ENCODE measurements at places on chromosomes 6 and 20.

GRCh38 chr6:152018876-152019275 lies 211.4 kb downstream of the ESR1 start:
- no peak for DNase-seq

DNA sequence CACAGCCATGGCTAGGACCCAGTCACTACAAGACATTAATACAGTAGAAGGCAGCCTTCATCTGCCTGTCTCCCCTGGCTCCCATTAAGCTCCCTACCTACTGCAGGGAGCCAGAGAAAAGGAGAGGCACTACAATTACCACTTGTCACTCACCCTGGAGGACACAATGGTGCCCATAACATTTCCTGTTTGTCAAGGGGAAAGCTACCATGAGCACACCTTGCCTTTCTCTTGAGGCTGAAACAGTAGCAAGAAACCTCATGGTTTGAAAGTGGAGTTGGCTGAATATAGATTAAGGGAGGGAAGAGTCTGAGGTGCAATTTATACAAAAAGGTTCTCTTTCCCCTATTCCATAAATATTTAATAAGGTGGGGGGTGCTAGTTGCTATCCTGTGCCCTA lies 27.9 kb downstream of the STK38 start:
- DNase-seq = no peak

DNA sequence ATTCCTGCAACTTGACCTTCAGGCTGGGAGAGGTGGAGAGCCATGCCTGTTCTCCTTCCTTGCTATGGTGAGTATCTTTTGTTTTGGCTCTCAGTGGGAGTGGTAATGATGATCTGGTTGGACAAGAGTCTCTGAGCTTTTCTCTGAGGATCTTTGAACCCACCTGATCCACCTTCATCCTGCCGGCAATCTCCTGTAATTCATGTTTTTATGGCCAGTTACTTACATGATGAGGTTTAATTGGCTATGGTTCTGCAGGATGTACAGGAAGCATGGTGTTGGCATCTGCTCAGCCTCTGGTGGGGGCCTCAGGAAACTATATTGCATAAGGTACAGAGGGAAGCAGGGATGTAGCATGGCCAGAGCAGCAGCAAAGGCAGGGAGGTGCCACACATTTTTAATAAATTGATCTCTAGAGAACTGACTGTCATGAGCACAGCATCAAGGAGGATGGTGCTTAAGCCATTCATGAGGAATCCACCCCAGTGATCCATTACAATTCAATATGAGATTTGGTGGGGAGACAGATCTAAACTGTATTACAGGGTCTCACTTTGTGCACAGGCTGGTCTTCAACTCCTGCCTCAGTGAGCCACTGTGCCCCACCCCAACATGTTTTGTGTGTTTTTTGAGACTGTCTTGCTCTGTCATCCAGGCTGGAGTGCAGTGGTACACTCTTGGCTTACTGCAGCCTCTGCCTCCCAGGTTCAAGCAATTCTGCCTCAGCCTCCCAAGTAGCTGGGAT lies 10.0 kb downstream of the HSPA1B start:
- DNase-seq = no peak

DNA sequence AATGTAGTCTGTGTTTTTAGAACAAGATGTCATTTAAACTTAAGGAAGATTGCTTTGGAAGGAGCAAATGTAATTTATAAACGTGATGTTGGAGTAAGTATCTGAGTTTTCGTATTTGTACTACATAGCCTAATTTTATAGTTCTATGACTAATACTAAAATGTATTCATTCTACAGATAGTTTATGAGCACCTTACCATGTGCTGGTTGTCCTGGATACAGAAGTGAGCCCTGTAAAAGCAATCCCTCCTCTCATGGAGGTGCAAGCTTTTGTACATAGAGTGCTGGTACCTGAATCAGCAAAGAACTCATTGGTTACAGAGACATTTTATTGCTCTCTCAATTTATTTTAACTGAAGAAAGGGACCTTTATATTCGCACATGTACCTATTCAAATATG lies 27.1 kb downstream of the TBPL1 start:
- DNase-seq = peak; percentile 71

DNA sequence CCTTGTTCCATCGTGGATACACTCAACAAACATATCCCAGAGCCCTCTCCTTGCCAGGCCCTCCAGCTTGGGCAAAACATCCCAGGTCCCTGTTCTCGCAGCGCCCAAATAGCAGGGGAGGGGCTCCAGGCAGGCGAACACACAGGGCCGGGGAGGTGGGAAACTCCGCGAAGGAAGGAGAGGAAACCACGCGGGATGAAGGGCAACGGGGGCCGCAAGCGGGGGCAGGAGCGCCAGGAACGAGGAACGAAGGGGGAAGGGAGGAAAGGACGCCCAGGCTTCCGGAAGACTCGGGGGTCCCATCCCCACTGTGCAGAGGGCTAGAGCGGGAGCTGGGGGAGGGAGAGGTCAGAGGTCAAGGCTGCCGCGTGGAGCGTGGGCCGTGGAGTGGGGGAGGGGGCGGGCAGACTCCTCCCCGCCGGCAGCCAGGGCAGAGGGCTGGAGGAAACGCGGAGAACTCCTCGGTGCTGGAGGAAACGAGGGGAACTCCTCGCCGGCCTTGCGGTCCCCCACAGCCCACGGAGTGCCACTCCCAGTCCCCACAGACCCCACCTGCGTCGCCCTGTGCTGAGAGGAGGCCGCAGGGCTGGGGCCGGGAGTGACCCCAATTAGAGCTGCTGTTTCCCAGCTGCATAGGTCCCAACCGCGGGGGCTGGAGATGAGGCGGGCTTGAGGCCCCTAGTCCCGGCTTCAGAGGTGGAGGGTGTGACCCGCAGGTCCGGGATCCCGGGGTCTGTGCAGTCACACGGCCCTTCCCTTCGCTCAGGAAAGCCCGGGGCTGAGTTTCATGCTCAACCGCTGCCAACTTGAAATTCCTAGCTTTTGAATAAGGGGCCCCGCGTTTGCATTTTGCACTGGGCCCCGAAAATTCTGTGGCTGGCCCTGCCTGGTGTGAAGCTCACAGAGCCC lies 1.2 kb upstream of the RBM38 start:
- no peak for DNase-seq

- no peak for DNase-seq
These were observed 207.5 kb downstream of the ZNF217 start for GRCh38 chr20:53385941-53386767.

GRCh38 chr6:78483553-78484197 lies 383.7 kb upstream of the IRAK1BP1 start:
- no peak for DNase-seq

- DNase-seq = no peak
These were observed 16.4 kb upstream of the BMP7 start for GRCh38 chr20:57282670-57283361.

DNA sequence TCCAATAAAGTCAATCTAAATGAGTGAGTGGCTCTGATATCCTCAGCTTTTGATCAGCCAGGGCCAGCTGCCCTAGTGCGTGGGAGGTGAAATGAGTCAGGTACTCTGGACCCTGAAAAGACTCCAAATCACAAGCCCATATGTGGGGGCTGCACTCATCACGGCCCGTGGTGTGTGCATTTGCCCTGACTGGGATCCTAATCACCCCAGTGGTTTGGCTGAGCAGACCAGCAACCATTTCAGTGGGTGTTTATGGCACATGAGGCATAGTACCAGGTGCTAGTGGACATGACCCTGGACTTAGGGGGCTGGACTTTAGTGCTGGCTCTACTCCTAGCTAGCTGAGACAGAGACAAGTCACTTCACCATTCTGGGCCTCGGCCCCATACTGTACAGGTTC lies 39.4 kb downstream of the SCML4 start:
- no peak for DNase-seq

DNA sequence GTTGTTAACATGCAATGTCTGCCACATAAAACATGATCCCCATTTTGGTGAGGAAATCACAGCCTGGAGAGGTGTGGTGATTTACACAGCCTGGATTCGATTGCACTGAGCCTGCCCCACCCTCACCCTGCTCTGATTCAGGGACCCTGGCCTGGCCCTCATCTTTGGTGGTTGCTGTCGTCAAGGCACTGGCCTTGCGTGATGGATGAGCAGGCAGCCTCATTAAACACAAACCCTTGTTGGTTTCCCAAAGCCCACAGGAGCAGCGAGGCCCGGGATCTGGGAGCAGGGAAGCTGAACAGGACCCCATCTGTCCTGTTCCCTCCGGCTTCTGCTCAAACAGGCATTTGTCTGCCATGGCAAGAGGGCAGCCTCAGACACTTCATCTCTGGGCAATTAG lies 70.8 kb downstream of the CHMP4B start:
- no peak for DNase-seq

- DNase-seq = no peak
These were observed 2.0 kb downstream of the ADGRB3 start for GRCh38 chr6:68637071-68637470.

DNA sequence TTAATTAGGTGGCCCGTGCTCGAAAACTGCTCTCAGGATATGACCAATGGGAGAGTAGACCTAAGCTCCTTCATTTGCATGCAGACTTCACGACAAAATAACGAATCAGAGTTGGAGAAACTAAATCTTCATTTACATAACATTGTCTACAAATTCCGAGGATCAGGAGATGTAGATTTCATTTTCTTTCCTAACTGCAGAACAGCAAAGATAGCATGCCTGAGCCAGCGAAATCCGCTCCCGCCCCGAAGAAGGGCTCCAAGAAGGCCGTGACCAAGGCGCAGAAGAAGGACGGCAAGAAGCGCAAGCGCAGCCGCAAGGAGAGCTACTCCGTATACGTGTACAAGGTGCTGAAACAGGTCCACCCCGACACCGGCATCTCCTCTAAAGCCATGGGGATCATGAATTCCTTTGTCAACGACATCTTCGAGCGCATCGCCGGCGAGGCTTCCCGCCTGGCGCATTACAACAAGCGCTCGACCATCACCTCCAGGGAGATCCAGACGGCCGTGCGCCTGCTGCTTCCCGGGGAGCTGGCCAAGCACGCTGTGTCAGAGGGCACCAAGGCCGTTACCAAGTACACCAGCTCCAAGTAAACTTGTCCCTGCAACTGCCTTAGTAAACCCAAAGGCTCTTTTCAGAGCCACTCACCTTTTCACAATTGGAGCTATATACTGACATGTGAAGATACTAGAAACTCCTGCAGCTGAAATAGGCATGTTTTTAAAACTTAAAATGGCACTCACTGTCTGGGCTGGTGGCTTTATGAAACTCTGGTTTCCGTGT lies 96.5 kb downstream of the HFE start:
- DNase-seq = no peak

DNA sequence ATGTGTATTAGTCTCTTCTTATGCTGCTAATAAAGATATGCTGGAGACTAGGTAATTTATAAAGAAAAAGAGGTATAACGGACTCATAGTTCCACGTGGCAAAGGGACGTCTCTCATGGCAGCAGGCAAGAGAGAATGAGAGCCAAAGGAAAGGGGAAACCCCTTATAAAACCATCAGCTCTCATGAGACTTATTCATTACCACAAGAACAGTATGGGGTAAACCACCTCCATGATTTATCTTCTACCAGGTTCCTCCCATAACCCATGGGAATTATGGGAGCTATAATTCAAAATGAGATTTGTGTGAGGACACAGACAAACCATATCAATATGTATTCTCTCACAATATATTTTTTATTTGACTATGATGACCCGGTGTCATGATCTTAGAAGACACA lies 109.1 kb downstream of the UTRN start:
- no peak for DNase-seq

DNA sequence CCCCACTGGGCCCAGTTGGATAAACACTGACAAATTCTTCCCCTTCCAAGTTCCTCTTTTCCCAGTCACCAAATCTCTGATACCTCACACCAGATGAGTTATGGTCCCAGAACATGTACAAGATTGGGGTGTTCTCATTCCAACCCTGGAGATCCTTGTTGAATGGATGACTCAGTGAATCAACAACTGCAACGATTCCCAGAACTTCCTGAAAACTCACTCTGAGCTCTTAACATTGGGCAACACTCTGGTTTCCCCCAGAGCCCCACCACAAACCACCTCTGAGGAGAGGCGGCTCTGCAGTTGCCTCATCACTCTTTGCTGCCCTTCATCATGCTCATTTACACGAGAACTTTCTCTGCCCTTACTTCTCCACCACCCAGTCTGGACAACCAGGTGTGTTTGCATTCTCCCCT lies 115.2 kb downstream of the MRPL14 start:
- DNase-seq = no peak

DNA sequence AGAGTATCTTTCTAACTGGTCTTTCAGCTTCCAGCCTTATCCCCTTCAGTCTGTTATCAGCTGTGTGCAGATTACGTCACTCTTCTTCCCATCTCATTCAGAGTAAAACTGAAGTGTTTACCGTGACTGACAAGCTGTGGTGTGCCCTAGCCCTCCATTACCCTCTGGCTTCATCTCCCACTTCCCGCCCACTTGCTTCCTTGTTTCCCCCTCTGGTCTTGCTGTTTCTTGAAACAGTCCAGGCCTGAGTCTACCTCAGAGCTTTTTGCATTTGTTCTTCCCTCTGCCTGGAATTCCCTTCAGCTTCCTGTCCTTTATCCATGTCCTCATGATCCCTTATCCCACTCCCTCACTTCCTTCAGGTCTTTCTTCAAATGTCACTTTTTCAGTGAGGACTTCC lies 66.9 kb downstream of the CARMIL1 start:
- DNase-seq = no peak

DNA sequence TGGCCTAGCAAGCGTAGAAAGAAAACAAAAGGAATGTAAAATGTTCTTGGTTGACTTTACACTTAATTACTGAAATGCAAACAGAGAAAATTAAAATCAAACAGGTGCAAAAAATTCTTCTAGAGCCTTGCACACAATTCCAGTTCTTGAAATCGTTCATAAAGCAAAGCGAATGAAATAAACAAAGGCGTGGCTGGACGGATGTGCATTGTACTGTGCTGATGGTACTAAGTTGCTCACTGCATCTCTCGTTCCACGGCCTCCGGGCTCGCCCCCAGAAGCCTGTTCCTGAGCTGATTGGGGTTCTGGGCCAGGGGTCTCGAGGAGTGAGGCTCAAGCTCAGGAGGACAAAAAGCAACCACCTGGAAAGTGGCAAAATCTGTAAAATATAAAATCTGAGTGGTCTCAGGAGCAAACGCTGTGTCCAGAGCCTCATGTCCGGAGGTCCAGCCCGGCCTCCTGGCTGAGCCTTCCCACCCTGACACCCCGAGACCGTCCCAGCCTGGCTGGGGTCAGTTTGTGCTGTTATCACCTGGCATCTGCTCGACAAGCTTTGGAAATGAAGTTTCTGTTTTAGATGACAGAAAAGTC lies 71.3 kb downstream of the TTLL2 start:
- no peak for DNase-seq

DNA sequence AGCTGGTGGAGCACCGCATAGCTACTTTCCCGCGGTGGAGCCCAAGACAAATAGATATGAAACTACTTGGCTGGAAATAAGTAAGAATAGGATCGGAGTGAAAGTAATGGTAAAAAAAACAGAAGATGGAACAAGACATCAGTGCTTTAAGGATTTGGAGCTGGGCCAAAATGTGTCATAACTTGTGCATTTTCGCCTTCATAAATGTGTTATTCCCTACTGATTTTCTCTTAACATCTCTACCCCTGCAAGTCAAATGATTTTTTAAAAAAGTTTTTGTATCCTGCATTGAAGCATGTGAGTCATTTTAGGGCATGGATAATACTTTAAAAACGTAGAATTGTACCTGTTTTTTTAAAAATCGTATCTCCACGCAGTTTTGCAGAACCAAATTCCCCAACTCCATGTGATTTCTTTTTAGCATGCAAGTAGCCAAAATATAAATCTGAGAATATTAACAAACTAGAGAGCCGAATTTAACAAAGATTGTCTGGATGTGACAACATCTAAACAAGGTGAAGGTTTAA lies 882 bp upstream of the FAM184A start:
- no peak for DNase-seq

All from NCI-H1048 (cell line).